ENCODE measurements at places on chromosomes 5 and 9.
A peak's percentile ranks its signal among the peaks of the same experiment; 100 is the strongest.

- DNase-seq: no peak
These were observed 456.4 kb downstream of the PDE4D start for GRCh38 chr5:59437176-59437575.

DNA sequence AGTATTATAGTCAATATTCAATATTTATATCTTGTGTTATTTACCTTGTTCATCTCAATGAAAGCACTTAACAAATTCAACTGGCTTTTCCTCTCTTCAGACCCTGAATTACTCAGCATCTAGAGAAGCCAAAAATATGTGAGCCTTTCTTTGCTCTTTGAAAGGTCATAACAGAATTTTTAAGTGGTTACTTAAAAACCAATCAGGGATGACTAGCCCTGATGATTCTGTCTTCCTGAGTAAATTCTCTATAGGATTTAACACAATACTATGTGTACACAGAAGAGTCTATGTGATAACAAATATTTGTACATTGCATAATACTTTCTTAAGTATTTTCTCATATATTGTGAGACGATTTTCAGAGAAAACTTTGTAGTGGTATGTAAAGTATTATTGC is 546.3 kb downstream of the MAT2B start:
- DNase-seq: no peak

GRCh38 chr5:156087577-156088110 is 239.3 kb upstream of the SGCD start:
- DNase-seq: no peak

GRCh38 chr5:73115399-73116051 is 4.8 kb upstream of the TMEM171 start:
- no peak for DNase-seq

DNA sequence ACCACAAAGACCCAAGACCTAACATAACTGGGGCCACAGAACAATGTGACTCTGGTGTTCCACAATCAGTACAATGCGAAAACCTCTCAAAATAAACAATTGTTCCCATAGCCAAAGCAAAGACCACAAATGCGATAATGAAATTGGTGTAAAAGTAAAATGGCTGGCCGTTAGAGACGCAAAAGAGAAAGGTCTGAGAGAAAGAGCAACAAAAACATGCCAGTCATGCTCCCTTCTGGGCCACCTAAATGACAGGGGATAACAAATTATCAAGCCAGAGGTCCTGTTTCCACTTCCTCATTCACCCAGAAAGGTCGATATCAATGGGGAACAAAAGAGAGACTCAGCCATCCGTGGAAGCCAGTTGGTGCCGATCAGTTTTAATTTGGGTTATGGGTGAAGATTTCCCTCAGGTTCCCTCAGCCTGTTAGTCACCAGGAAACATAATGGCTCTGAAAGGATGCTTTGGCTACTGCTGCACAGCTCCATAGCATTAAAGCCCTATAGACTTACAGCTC is 9.2 kb upstream of the CFAP95 start:
- DNase-seq: no peak

DNA sequence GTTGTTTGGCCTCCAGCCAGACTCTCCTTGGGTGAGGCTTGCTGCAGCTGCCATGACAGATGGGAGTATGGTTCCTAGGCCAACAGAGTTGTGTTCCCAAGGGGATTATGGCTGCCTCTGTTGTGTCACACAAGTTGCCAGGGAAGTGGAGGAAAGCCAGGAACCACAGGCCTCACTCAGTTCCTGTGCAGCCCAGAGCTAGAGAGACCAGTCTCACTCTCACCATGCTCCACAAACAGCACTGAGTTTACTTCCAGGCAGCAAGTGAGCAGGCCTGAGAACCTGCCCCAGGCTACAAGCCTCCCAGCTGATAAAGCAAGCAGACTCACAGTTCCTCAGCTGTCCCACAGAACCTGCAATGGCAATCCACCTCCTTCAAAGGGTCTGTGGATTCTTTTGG is 273.6 kb upstream of the TAS2R1 start:
- no peak for DNase-seq

- no peak for DNase-seq
These were observed 204.2 kb upstream of the PIK3R1 start for GRCh38 chr5:68011259-68011760.

GRCh38 chr9:129454467-129455067 is 166.3 kb downstream of the C9orf50 start:
- DNase-seq: no peak

DNA sequence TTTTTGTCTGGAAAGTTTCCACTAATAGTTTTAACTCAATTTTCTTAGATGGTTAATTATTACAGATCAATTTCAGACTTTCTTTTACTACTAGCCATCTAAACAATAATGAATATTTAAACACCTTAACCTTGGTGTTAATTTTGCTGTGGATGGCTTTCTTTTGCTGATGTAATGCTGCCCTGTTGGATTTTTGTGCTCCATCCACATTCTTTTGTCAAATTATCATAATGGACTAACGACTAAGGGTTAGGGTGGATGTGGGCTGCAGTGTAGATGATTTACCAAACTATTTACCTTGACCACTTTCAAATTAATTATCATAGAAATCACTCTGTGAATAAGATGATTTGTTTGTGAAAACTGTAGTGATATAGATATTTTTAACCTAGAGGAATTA is 15.6 kb upstream of the TMEM38B start:
- DNase-seq: no peak

DNA sequence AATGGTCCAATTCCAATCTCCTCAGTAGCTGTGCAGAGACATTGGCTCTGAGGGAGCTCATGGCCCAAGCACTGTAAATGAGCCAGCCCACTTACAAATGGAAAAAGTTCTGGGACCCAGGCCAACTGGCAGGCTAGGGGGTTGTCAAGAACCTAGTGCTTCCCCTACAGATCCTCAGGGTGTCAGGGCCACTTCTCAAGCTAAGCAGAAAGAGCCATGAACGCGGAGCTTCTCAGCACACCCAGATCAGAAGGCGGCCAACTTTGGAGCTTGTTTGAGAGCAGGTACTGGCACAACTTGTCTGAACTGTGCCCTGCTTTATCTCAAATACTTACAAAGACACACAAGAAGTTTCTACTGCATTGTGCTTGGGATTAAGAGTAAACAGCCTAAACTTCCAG is 17.5 kb downstream of the TLE1 start:
- DNase-seq: no peak

DNA sequence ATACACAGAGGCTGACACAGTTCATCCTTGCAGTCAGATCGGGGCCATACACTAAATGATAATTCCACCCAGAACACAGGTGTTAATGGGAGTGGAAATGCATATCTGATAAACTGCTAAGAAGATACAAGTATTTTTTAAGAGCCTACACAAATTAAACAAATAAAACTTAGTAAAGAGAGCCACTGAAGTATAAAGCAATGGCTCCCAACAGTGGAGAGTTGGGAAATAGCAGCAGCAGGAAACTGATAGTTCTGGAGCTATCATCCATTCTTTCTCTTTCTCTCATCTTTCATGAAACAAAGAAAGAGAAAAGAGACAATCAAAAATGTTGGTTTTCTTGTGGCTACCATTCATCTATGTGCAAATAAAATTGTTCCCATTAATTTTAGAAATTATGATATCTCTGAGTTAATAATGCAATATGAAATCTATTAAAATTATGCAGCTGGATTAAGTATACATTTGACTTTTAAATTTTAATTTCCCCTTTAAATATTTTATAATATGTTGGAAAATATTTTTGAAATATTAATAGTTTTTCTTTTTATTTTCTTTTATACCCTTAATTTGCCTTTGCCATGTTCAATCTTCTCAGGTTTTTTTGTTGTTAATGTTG is 120.8 kb downstream of the EMB start:
- DNase-seq: no peak

DNA sequence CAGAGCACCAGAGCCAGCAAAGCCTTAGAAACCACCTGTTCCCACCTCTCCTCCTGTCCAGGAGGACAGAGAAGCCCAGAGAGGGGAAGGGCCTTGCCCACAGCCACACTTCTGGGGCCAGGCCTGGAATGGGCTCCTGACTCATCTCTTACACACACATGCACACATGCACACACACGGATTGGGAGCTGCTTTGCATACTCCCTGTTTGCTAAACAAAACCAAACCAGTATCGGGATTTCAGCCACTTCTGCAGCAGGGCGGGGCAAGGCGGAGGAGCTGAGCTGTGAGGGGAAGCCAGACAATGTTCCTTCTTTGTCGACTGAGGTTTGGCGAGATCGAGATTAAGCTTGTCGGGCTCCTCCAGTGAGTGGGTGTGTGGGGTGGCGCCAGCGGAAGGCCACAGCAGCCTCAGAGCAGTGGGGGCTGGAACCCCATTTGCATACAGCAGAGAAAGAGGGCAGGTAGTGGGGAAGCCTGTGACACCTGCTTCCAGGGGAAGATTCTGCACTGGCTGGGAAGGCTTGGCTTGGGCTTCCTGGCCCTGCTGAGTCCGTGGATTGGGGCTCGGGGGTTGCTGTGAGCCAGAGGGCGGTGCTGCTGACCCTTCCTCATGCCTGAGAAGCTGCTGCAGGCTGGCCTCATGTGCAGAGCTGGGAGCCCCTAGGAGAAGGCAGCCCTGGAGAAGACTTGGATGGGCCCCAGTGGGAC is 16.1 kb downstream of the GFI1B start:
- DNase-seq: no peak

- DNase-seq: no peak
These were observed 85.7 kb upstream of the NIPBL start for GRCh38 chr5:36790847-36791246.

- DNase-seq: peak; percentile 17
These were observed 116.9 kb upstream of the ARRDC3 start for GRCh38 chr5:91499943-91500531.

GRCh38 chr5:59840200-59840601 is 53.3 kb downstream of the PDE4D start:
- DNase-seq: no peak

DNA sequence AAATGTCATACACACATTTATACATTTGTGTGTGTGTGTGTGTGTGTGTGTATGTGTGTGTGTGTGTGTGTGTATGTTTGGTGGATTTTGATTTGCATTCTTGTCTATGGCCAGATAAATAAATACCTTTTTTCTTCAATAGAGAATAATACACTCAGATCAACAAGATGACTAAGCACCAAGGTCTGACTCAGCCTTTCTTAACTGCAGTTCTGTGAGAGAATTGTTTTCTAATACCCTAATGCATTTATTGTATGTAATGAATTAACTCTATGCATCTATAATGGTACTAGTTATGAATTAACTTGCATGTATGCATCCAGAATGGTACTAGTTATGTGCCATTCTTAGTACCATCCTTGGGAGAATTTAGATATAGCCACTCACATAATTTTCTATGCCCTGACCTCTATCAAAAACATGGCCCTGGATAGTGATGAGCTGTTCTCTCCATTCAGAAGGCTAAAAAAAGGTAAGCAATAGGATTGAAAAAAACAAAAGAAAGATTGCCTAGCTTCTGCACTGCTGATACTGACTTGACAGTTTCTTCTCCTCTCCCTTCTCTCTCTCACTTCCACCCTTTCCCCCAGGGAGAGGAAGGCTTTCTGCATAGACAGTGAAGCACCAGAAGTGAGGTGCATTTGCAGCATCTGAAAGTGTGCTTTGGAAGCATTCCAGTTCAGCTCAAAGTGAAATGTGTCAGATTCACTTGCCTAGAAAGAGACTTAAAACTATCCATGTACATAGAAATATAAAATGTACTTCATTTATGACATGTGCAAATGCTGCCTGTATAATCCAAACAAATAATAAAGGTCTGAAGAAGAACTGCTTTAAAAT is 55.1 kb upstream of the CCDC112 start:
- DNase-seq: no peak

DNA sequence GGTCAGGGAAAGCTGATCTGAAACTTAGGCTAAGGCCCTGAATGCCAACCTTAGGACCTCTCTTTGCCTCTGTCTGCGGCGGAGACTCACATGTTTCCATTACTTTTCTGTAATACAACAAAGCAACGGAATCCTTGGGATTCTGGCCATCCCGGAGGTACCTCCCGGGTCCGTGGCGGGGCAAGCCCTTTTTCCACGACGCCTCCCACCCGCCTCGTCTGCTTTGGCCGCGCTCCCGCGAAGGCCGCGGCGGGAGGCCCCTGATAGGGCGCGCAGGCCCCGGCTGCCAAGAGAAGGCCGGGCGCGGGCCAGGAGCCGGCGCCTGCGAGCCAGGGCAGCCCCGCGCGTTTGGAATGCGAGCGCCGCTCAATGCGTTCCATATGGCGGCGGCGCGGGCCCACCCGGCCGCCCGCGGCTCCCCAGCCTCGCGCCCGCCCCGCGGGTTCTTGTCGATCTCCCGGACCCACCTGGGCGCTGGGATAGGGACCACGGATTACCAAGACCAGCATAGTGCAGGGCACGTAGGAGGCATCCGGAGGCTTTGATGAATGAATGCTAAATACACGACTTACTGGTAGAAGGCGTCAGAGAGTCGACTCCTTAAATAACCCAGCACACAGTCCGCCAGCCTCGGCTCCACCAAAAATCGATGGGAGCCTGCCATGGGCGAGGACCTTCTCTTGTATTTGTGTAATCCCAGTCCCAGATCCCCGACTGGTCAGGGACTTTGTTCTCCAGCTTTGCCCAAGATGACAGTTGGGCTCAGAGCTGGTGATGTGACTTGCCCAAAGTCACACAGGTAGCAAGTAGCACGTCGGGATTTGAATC is 17.5 kb upstream of the PHF19 start:
- no peak for DNase-seq

DNA sequence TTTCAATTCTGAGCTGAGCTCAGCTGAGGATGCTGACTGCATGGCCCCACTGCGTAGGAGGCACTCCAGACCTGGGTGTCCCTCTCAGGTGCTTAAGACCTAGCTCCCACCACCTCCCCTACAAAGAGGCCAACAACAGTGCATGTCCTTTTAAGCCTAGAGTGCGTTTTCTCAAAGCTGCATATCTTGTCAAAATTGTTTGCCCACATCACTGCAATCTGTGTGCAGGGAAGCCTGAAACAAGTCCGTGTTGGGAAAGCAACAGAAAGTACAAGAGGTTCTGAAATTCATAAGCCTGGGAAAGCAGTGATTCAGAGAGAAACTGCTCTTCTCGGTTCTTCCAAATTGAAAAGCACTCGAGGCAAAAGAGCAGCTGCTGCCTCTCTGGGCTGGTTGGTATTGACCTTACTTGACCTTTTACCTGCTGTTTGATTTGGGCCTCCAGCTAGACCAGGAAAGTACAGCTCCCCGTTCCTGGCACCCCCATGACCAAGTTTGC is 238.4 kb downstream of the NR2F1-AS1 start:
- no peak for DNase-seq

DNA sequence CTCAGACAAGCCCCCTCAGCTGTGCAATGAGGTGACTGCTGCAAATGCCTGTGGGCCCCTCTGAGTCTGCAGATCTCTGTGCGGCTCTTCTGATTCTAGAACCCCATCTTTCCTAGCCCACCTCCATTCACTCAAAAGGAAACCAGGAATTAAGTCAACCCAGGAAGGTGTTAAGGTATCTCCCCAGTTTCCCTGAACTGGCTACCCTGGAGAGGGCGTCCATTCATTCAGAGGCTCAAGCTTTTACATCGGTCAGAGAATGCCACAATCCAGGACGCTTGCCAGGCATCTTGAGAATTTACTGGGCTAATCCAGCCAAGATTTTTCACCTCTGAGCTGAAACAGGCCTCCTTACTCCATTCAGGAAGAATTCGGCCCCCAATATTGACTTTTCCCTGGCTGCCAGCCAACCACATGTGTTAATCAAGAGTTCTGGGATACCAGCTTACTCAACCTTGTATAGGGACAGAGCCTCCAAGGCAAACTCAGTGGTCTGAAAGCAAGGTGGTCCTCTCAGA is 889 bp upstream of the ADAMTS12 start:
- DNase-seq: no peak

Measured in SIG-M5 (cell line).